Left renal pelvis (tissue), 4 donors: ENCODE measurements at places on chromosomes 6 and 20. TPM values are rescaled to one million over a fixed set of nuclear protein-coding genes. Genes with fewer than 3 reads are reported as not detected.

The CNKSR3 gene
- 62.8 TPM for polyA plus RNA-seq

The ECT2L gene
- 0.38 TPM for polyA plus RNA-seq

The KHDC1L gene
- 0.37 TPM for polyA plus RNA-seq

The TFAP2D gene
- not detected for polyA plus RNA-seq

The OVOL2 gene
- 1.7 TPM for polyA plus RNA-seq

The SIRPB2 gene
- 0.87 TPM for polyA plus RNA-seq

The SMPD2 gene
- 15.1 TPM for polyA plus RNA-seq

The GPR6 gene
- polyA plus RNA-seq = not detected

The SNHG17 gene
- 27.6 TPM for polyA plus RNA-seq

The RNGTT gene
- polyA plus RNA-seq = 13.3 TPM

The CNR1 gene
- 1.2 TPM for polyA plus RNA-seq

The TNFAIP3 gene
- polyA plus RNA-seq = 14.5 TPM

The NCR2 gene
- polyA plus RNA-seq = not detected

The ENPP4 gene
- 19.0 TPM for polyA plus RNA-seq

The C6orf132 gene
- 1.2 TPM for polyA plus RNA-seq

The PROKR2 gene
- polyA plus RNA-seq = 0.30 TPM

The SYNDIG1 gene
- polyA plus RNA-seq = 9.1 TPM

The DOP1A gene
- 36.2 TPM for polyA plus RNA-seq

The OOEP gene
- not detected for polyA plus RNA-seq

The ADGRF5 gene
- 16.7 TPM for polyA plus RNA-seq

The FAM209B gene
- 0.27 TPM for polyA plus RNA-seq

The TPX2 gene
- 51.3 TPM for polyA plus RNA-seq

The OPRM1 gene
- polyA plus RNA-seq = not detected

The IL17F gene
- polyA plus RNA-seq = 0.63 TPM

The ZNF334 gene
- 38.9 TPM for polyA plus RNA-seq

The MAP7 gene
- polyA plus RNA-seq = 0.94 TPM

The TAF11 gene
- 45.1 TPM for polyA plus RNA-seq

The ZNF451 gene
- polyA plus RNA-seq = 31.4 TPM

The FOXA2 gene
- polyA plus RNA-seq = 0.23 TPM

The GMDS gene
- 79.7 TPM for polyA plus RNA-seq

The PAQR8 gene
- polyA plus RNA-seq = 31.3 TPM

The DLL1 gene
- 9.0 TPM for polyA plus RNA-seq

The HCK gene
- 2.6 TPM for polyA plus RNA-seq

The SMLR1 gene
- polyA plus RNA-seq = 0.46 TPM

The FAM120B gene
- polyA plus RNA-seq = 35.7 TPM
